ENCODE measurements at places on chromosomes 5 and 9. TPM values are rescaled to one million over a fixed set of nuclear protein-coding genes. Genes with fewer than 3 reads are reported as not detected.
A peak's percentile ranks its signal among the peaks of the same experiment; 100 is the strongest.

- DNase-seq: no peak
- no peaks in the 10 kb centered on the region for H3K4me1 ChIP-seq
- H3K27me3 ChIP-seq: no peaks in the 10 kb centered on the region
- H3K36me3 ChIP-seq: no peaks in the 10 kb centered on the region
- no peak overlapping the region for H3K4me3 ChIP-seq
Observed at GRCh38 chr5:67021521-67021920, 175.1 kb downstream of the CD180 start.

DNA sequence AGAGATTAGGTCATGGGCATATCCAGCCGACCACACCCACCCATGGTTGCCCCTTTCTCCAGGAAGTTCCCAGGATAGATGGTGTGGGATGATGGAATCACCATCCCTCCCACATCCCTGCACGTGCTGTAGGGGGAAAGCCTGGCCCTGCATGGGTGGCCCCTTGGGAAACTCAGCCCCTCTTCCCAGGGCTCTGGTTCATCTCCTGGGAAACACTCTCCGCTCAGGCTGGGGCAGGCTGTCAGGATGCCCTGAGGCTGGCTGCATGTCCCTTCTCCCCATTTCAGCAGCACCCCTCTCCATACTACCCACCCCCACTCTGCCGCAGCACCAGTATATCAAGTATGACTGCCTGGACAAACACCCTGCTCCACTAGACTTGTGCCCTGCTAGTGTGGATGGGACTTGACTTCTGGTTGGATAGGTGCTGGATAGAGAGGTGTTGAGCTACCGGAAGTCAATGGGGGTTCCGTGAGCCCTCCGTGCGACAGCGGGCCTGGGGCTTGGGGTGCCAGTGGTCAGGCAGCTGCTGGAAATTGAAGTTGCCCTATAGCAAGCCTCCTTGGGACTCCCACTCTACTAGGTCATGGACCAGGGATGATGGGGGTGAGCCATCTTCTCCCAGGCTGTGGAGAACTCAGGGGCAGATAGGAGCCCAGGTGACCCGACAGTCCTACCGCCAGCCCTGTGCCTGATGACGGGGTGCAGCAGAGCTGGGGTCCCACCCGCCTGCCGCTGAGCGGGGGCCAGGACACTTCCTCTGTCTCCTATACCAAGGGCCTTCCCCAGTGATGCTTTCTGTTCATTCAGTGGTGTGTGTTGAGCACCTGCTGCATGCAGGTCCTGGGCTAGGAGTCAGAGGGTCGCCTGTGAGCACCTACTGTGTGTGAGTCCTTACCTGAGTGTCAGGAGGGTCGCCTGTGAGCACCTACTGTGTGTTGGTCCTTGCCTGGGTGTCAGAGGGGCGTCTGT, 69.4 kb upstream of the COL5A1 start:
- H3K4me1 ChIP-seq: peaks cover 3% of the 10 kb centered on the region
- no peaks in the 10 kb centered on the region for H3K36me3 ChIP-seq
- H3K27me3 ChIP-seq: no peaks in the 10 kb centered on the region
- peak overlapping the region; percentile 22 for H3K27ac ChIP-seq
- DNase-seq: peak; percentile 59

DNA sequence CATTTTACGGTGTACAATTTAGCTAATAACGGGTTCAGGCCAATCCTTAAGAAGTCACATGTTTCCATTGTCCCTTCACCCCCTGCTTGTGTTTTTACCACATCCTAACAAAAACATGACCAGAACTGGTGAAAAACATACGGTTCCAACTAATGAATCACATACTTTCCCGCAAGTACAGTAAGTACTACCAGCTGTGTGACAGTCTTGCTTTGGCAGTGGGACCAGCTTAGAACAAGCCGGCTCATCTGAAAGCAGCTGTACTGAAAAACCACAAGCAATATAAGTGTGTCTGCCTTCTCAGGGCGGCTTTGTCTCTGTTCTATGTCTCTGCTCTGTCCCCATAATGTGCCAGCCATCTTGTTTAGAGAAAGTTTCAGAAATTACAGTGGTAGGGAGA, 242.5 kb downstream of the BNC2 start:
- no peaks in the 10 kb centered on the region for H3K36me3 ChIP-seq
- no peak overlapping the region for H3K27ac ChIP-seq
- peak; percentile 65 for DNase-seq
- no peak overlapping the region for H3K4me3 ChIP-seq
- H3K4me1 ChIP-seq: no peaks in the 10 kb centered on the region
- no peaks in the 10 kb centered on the region for H3K27me3 ChIP-seq

The PCDHGA5 gene
- total RNA-seq: 4.5 TPM

The UBAP2 gene
- 15.8 TPM for total RNA-seq

- no peak overlapping the region for H3K27ac ChIP-seq
- H3K27me3 ChIP-seq: no peaks in the 10 kb centered on the region
- H3K4me3 ChIP-seq: no peak overlapping the region
- no peaks in the 10 kb centered on the region for H3K36me3 ChIP-seq
- DNase-seq: no peak
Observed at GRCh38 chr5:151348789-151349188, 1.4 kb upstream of the SLC36A2 start.

GRCh38 chr5:148720257-148720656, 65.9 kb upstream of the HTR4 start:
- DNase-seq: no peak
- H3K36me3 ChIP-seq: no peaks in the 10 kb centered on the region
- no peaks in the 10 kb centered on the region for H3K4me1 ChIP-seq
- no peaks in the 10 kb centered on the region for H3K27me3 ChIP-seq
- H3K27ac ChIP-seq: no peak overlapping the region

DNA sequence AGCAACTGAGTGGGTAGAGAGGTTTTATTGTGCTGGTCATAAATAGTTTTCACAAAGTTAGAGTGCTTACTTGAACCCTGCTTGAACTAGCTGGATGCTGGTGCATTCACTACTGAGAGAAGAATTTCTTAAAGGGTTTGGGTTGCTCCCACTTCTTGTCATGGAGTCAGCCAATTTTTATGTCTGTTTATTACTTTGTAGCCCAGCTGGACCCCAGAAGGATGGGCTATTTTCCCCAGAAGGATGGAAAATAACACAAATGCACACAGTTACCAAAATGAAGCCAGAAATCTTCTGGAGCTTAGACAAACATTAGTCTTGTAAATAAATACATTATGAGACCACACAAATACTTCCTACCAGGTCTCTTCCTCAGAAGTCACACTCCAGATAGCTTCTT, 480.8 kb upstream of the TNC start:
- peaks cover 14% of the 10 kb centered on the region for H3K4me1 ChIP-seq
- no peak overlapping the region for H3K4me3 ChIP-seq
- no peak overlapping the region for H3K27ac ChIP-seq
- no peaks in the 10 kb centered on the region for H3K27me3 ChIP-seq

The ADRB2 gene
- total RNA-seq: 11.2 TPM

The PCDHA7 gene
- total RNA-seq: not detected

- H3K36me3 ChIP-seq: no peaks in the 10 kb centered on the region
Observed at GRCh38 chr5:170584450-170585058, 80.7 kb downstream of the KCNIP1 start.

- no peaks in the 10 kb centered on the region for H3K36me3 ChIP-seq
- no peak overlapping the region for H3K4me3 ChIP-seq
- no peak overlapping the region for H3K27ac ChIP-seq
- H3K27me3 ChIP-seq: no peaks in the 10 kb centered on the region
Observed at GRCh38 chr9:131012396-131012917, 3.5 kb downstream of the LAMC3 start.

The HMCN2 gene
- total RNA-seq: 7.5 TPM

The TMEM215 gene
- 0.75 TPM for total RNA-seq

- H3K27ac ChIP-seq: peak overlapping the region; percentile 1
- H3K27me3 ChIP-seq: no peaks in the 10 kb centered on the region
- H3K36me3 ChIP-seq: peaks cover 40% of the 10 kb centered on the region
- DNase-seq: no peak
- peaks cover 21% of the 10 kb centered on the region for H3K4me1 ChIP-seq
Observed at GRCh38 chr5:132486318-132487094, 4.1 kb downstream of the IRF1 start.

- no peaks in the 10 kb centered on the region for H3K4me1 ChIP-seq
- H3K27ac ChIP-seq: no peak overlapping the region
- H3K36me3 ChIP-seq: no peaks in the 10 kb centered on the region
- no peak for DNase-seq
- no peak overlapping the region for H3K4me3 ChIP-seq
- H3K27me3 ChIP-seq: no peaks in the 10 kb centered on the region
Observed at GRCh38 chr9:93203026-93203717, 19.2 kb downstream of the WNK2 start.

- H3K27ac ChIP-seq: no peak overlapping the region
- H3K36me3 ChIP-seq: no peaks in the 10 kb centered on the region
- no peaks in the 10 kb centered on the region for H3K27me3 ChIP-seq
- DNase-seq: no peak
Observed at GRCh38 chr9:129236441-129237145, 58.5 kb upstream of the IER5L start.

DNA sequence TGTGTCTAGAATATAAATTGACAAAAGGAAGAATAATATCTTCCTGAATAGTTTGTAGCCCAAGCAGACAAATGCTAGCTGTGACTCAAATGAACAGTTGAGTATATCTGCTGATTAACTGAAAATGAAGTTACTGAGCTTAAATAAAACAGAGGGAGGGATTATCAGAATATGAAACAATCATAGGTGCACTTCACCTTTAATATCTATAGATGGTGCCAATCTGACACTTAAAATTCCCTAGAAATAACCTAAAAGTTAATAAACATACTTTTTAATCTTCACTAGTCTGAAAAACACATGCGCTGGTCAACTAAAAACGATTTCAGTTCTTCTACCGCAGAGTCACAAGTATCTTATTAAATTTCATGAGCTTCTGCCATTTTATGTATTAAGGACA, 280.8 kb upstream of the RASA1 start:
- no peaks in the 10 kb centered on the region for H3K4me1 ChIP-seq
- H3K27ac ChIP-seq: no peak overlapping the region
- no peaks in the 10 kb centered on the region for H3K36me3 ChIP-seq
- H3K27me3 ChIP-seq: no peaks in the 10 kb centered on the region

DNA sequence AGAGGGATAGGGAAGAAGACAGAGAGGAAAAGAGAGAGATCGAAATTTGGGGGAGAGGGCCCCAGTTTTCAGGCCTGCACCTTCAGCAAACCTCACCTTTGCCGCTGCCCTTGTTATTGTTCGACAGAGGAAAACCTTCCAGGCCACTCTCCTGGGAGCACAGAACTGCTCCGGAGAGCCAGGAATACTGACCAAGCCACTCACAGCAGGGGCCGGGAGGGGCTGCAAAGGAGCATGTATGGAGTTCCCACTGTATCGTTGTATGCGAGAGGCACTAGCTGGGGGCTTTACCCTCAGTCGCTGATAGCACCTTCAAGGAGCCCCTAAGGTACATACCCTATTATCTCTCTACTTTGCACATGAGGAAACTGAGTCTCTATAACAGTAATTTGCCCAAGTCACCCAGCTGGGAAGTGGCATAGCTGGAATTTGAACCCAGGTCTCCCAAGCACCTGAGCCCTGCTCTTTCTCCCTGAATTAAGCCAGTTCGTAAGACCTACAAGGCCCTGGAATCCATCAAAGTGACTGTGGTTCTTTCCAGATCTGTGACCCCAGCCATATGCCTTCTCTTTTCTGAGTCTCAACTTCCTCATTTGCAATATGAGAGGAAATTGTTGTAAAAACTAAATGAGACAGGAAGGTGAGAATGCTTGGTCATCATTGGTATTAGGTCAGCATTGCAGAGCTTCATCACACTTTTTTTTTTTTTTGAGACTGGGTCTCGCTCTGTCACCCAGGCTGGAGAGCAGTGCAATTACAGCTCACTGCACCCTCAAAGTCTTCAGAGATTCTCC, 21.0 kb upstream of the FOXE1 start:
- H3K4me1 ChIP-seq: no peaks in the 10 kb centered on the region
- H3K27ac ChIP-seq: no peak overlapping the region
- DNase-seq: no peak
- no peaks in the 10 kb centered on the region for H3K27me3 ChIP-seq

DNA sequence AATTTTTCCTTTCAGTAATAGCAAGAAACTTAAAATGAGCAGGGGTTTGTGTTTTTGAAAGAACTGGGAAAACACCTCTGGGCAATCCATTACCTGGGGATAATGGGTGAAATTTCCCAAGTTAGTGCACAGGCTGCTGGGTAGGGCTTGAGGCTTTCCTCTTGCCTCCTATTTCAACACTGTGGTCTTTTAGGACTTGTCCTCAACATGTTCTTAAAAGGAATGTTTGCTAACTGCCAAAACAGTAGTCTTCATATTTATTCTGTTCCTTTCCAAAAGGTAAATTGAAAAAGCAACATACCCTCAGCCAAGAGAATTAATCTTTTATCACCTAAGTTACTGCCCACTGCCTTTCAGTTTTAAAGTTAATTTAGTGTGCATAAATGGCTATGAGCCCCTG, 158.3 kb upstream of the CCDC152 start:
- no peaks in the 10 kb centered on the region for H3K36me3 ChIP-seq
- H3K4me3 ChIP-seq: no peak overlapping the region
- H3K27me3 ChIP-seq: no peaks in the 10 kb centered on the region
- DNase-seq: no peak
- no peak overlapping the region for H3K27ac ChIP-seq

GRCh38 chr5:150511578-150512367, 3.8 kb downstream of the NDST1 start:
- no peak for DNase-seq
- no peaks in the 10 kb centered on the region for H3K27me3 ChIP-seq
- peaks cover 83% of the 10 kb centered on the region for H3K4me1 ChIP-seq
- H3K27ac ChIP-seq: peak overlapping the region; percentile 55
- no peaks in the 10 kb centered on the region for H3K36me3 ChIP-seq

GRCh38 chr9:72271613-72272478, 93.2 kb downstream of the ZFAND5 start:
- no peak overlapping the region for H3K27ac ChIP-seq
- no peak for DNase-seq
- no peaks in the 10 kb centered on the region for H3K36me3 ChIP-seq
- no peaks in the 10 kb centered on the region for H3K4me1 ChIP-seq

DNA sequence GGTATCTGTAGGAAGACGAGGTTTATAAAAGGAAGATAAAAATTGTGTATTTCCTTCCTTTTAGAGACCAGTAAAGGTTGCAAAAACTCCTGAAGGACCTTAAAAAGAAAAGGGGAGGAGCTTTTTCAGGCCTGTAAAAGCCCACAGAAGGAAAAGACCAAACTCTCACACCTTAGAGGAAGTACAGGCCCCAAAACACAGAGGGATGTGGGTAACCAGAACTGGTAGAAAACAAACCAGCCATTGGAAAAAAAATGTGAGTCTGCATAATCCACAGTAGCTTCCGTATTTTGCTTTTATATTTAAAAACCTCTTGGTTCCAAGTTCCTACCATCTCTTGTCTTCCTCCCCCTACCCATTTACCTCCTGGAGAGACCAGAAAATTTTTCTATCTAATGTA, 8.5 kb downstream of the GIN1 start:
- peaks cover 3% of the 10 kb centered on the region for H3K36me3 ChIP-seq
- no peaks in the 10 kb centered on the region for H3K4me1 ChIP-seq
- no peaks in the 10 kb centered on the region for H3K27me3 ChIP-seq
- DNase-seq: no peak
- H3K4me3 ChIP-seq: no peak overlapping the region

GRCh38 chr9:99824378-99825171, 2.9 kb downstream of the NR4A3 start:
- no peak overlapping the region for H3K27ac ChIP-seq
- H3K36me3 ChIP-seq: no peaks in the 10 kb centered on the region
- DNase-seq: no peak
- peaks cover 17% of the 10 kb centered on the region for H3K4me1 ChIP-seq
- no peaks in the 10 kb centered on the region for H3K27me3 ChIP-seq

The DRD1 gene
- total RNA-seq: 0.11 TPM
